Fibroblast of upper back skin (primary cell): ENCODE measurements at places on chromosomes 13 and 19.

DNA sequence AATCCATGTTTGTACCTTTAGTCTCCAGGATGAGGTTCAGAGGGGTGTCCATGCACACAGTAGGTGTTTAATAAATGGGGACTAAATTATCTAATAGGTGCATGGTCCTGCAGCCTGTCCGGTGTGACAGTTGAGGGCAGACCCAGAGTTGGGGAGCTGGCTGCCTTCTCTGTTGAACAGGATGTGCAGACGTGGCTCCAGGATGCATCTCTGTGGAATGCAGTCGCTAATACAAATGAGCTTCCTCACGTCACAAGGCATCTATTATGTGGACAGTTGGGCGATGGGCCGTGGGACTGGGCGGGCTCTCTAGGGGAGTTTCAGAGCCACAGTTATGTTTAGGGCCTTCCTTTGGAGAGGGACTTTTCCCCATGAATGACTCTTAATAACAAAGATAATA lies 71.0 kb downstream of the SIPA1L3 start:
- DNase-seq: peak; percentile 88

DNA sequence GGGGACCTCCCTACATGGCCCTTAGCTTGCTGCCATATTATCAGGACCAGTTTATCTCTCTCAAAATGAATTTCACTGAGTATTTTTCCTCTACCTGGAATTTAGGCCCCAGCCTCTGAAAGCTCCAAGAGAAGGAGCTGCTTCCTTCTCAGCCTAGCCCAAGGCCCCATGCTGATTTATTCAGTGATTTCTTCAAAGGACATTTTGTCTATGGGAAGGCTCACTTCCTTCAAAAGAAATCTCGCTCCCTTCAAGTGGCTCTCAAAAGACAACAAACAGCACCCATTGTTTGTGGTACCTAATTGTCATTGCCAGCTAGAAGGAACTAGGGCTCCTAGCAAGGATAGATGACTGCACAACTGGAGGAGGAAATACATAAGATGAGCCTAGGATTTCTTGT lies 172.4 kb downstream of the SLC7A1 start:
- no peak for DNase-seq

- DNase-seq: no peak
These were observed 204.0 kb upstream of the TSHZ3 start for GRCh38 chr19:31553112-31553845.

DNA sequence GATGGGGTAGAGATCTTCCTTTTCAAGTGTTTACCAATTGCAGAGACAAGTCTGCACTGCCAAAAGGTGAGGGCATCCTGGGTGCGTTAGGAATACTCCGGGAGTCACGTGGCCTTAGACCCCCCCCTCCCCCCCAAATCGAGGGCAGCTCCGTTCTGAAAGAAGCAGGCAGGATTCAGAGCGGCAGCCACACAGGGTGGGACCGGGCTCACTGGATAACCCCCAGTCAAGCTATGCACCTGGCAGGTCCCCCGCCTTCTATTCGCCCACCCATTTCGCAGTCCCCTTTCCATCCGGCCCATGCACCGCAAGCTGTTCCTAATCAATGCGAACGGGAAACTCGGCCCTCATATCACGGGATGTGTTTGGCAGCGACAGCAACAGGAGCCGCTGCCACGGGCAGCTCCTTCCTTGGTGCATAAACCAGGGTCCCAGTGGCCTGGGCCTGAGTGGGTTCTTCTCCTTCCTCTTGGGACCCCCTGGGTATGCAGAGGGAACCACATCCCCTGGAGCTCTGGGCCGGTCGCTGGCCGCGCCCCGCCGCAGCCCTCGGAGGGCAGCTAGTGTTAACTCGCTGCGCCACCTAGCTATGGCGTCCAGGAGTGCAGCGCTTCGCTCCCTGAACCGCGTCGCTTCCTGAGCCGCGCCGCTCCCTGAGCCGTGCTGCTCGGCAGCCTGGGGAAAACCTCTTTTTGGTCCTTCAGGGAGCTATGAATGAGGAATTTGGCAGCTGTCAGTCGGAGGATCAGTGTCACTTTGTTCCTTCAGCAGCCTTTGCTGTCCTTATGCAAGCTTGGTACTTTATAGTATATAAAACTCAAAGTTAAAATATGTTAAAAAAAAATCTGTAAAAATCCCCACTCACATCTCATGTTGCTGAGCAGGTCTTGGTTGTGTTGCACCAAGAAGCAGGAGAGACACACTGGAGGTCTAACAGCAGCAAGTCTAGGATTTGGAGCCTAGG lies 41.4 kb downstream of the LYL1 start:
- DNase-seq: peak; percentile 76

DNA sequence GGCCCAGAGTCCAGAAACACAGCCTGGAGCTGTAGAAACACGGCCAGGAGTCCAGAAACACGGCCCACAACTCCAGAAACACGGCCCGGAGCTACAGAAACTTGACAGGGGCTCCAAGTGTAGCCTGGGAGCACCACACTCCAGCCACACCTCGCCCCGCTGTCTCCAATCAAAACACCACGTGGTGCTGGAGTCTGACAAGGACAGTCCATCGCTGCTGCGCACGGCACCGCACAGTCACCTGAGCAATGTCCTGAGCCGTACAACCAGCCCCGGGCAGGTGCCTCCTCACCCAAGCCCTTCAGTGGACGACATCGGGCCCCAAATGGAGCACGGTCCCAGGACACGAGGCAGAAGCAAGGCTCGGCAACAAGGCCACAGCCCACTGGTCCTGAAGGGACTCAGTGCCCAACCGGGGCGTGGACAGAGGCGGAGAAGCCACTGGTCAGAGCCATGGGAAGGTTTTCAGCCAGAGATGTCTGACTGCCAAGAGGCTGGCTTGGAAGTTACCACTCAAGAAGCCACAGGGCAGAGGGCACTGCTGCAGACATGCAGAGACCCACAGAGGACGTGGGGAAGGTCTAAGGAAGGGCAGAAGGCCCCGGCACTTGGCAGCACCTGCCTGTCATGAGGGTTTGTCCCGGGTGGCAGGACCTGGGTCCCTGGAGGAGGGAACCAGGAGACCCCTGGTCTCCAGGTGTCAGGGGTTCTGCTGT lies 19.7 kb upstream of the PLPP2 start:
- no peak for DNase-seq

- DNase-seq: no peak
These were observed 5.7 kb downstream of the SOX1 start for GRCh38 chr13:112072534-112073244.

DNA sequence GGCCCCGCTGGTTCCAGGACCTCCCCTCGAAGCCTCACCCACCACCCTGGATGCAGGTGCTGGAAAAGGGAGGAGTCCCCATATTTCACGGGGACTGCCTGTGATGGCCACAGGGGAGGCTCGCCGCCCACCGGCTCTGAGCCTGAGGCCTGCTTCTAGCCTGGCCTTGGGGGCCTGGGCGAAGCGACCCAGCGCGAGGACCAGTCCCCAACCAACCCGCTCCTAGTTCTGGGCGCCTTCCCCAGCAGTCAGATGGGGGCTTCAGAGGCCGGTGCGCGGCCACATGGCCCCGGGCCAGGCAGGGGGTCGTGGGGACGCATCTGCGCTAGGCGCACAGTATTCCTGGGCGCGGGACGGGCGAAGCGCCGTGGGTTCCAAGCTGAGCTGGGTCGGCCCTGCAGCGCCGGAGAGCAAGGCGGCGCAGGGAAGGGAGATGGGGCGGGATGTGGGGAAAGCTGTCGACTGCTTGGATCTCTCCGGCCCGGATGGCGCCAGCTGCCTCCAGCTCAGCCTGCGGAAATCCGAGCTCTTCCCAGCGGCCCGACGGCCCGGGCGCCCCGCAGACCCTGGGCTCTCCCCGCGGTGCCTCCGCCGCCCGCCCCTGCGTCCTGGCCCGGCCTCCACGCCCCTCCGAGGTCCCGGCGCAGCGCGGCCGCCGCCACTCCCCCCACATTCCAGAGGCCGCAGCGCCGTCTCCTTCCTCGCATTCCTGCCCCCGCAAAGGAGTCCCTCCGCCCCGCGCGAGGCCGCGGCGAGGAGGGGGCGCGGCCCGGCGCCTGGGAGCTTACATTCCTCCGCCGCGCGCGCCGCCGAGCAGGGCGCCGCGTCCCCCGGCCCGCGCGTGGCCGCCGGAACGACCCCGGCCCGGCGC lies at the start of gene WTIP:
Gene WTIP, plus strand, starts transcription at position 788 of the 871 bp plus-strand sequence. CDS start 217 bp downstream, outside the sequence.
- DNase-seq: peak; percentile 89

DNA sequence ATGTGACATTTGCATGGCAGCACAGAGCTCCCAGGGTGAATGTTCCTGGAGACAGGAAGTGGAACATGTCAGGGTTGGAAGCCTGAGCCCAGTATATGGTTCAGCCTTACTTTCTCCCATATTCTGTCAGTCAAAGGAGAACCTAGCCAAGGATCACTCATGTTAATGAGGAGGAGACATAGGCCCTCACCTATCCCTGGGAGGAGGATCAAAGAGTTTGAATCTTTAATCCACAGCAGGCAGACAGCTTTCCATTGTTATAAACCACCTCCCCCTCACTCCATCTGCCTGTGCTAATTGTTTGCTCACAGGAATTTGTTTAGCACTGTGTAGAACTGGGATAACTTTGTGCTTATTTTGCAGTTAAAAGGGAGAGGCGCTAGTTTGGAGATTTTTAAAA lies 1069.1 kb downstream of the EFNB2 start:
- DNase-seq: no peak

DNA sequence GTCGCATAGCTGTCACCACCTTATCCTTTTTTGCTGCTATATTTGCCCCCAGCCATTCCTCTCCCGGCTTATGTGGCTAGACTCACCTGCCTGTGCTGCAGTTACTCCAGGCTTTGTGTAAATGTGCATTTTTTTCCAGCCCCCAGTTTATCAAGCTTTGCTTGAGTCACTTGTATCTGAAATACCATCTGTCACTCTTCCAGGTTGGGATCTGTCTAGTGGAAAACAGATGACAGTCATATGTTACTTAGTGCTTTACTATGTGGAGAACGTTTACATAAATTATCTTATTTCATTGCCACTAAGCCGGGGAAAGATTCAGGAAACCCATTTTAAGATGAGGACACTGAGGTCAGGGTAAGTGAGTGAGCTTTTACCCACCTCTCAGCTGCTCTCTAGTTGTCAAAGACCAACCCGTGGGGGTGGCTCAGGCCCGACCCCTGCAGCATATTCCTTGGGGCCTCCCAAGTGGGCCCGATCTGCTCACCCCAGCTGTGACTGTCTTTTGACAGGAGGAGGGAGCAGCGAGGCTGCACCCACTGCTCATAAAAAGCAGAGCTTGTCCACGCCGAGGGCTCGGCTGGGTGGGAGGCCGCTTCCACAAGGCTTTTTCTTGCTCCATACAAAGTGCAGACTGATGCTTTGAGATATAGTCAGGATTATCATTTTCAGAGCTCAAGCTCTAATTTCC lies 7.2 kb downstream of the GJB2 start:
- no peak for DNase-seq

GRCh38 chr19:1407528-1408299 lies at the start of gene DAZAP1:
Gene DAZAP1 (plus strand): TSS chr19:1407586. CDS start chr19:1407774, 188 bp downstream.
- DNase-seq: no peak

DNA sequence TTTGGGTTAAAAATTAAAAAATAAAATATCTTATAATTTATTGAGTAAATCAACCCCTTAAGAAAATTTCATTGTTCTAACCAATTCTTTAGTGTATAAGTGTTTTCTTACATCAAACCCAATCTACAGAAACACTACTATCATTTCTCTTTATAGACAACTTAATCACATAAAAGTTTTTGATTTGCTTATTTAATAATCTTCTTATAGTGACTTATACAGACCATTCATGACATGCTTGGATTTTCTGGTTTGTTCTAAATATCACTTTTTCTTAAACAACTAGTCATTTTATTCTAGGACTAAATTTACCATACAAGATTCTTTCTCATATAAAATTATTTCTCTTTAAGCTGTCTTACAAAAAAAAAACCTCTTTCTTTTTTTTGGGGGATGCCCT lies 27.3 kb upstream of the ZSCAN5A start:
- no peak for DNase-seq

DNA sequence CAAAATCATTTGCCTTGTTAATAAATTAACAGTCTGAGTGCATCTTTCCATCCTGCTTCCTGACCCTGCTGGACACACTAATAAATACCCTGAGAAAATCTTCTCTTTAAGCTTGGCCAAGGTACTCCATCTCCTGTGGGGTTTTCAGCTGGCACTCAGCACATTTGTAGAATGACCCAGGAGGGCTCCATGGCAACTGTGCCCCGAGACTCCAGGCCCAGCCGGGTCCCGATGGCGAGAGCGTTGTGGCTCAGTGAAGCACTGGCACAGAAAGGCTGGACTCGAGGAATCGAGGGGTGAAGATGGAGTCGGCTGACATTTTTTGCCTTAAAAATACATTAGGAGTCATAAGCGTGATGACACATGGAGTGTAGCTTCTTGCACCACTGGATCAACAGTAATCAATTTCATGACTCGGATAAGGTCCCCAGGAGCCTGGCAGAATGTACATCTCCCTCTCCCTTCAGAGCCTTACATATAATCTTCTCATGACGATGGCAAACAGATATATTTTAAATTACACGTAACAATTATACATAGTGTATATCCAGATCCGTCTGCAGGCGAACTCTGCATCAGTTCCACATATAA lies 85.4 kb downstream of the SLC7A1 start:
- DNase-seq: peak; percentile 50

DNA sequence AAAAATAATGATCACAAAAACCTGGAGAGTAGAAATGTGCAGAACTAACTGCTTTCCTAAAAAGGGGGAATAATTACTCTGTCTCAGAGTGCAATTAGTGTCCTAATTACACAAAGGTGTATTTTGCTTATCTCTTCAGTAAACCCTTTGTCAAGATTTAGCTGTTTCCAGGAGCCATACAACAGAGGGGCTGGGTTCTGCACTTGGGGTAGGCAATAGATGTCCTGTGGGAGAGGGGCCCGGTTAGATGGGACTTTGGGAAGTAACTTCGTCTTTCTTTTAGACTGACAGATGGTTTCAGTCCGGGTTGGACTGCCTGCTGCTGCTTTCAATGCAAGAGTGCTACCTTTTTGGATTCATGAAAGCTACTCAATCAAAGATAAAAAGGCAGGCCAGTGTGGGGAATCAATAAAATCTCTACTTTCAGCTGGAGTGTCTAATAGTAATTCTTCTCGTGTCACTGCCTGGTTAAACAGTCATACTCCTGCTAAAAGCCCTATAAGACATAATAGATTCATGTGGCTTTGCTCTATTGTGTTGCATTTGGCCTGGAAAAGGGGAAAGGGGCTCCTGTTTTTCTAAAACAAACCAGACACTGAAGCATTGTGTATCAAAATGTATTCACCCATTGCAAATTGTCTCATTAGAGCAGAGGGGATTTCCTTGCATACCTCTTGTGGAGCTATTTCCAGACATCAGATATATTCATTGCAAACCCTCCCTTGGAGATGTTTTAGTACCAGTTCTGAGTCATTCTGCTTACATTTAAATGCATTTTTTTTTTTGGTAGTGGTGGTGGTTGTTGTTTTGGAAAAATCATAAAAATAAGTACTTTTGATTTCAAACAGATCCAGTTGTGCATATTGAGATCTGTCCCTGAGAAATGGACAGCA lies 83.3 kb upstream of the PCDH8 start:
- no peak for DNase-seq

GRCh38 chr19:46016426-46017094 lies 6.3 kb downstream of the PGLYRP1 start:
- peak; percentile 68 for DNase-seq

GRCh38 chr19:4575267-4576015 lies 16.0 kb upstream of the SEMA6B start:
- peak; percentile 99 for DNase-seq

GRCh38 chr13:59510386-59510785 lies 653.3 kb downstream of the DIAPH3 start:
- DNase-seq: no peak
